ENCODE measurements at places on chromosomes 7 and 10. TPM values are rescaled to one million over a fixed set of nuclear protein-coding genes. Genes with fewer than 3 reads are reported as not detected.

DNA sequence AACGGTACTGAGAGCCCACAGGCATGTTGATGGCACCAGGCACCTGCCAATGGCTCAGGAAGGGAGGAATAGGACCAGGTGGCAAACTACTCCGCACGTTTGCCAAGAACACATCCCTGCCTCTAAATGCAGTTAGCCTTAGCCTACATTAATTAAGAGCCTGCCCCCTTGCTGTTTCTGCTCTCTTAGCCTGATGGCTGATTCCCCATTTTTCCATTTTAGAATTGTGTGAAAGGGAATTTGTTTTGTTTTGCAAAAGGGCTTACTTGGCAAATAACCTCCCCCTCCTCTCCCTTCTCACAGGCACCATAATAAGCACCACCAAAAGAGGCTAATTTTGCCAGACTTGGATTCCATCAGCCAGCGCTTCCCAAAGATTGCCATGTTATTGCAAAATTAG lies 1203.2 kb downstream of the SORCS3 start:
- 0 out of 2 replicates have a peak, but pooled peaks cover 4% of the 10 kb centered on the region for H3K36me3 ChIP-seq
- H3K4me1 ChIP-seq = peaks cover 54% of the 10 kb centered on the region
- no peaks in the 10 kb centered on the region for H3K27me3 ChIP-seq
- peak overlapping the region; percentile 67 for H3K27ac ChIP-seq
- no peak for DNase-seq

GRCh38 chr7:1228545-1229201 lies 4.0 kb upstream of the UNCX start:
- no peak for DNase-seq
- peaks cover 90% of the 10 kb centered on the region for H3K27me3 ChIP-seq
- peaks cover 49% of the 10 kb centered on the region for H3K4me1 ChIP-seq
- peak overlapping the region; percentile 45 for H3K4me3 ChIP-seq
- H3K36me3 ChIP-seq = no peaks in the 10 kb centered on the region

- no peak overlapping the region for H3K27ac ChIP-seq
- peaks cover 25% of the 10 kb centered on the region for H3K4me1 ChIP-seq
- no peak overlapping the region for H3K4me3 ChIP-seq
- H3K36me3 ChIP-seq = no peaks in the 10 kb centered on the region
- H3K27me3 ChIP-seq = peaks cover 41% of the 10 kb centered on the region
Measured at GRCh38 chr10:101114646-101115045, 16.5 kb upstream of the TLX1 start.

Gene TMEM176A
- total RNA-seq = 0.74 TPM

Gene PRRT4
- 1.5 TPM for total RNA-seq

- no peak overlapping the region for H3K4me3 ChIP-seq
- no peaks in the 10 kb centered on the region for H3K4me1 ChIP-seq
- H3K27ac ChIP-seq = no peak overlapping the region
- peaks cover 4% of the 10 kb centered on the region for H3K27me3 ChIP-seq
- no peak for DNase-seq
Measured at GRCh38 chr10:92712016-92712889, 22.5 kb downstream of the HHEX start.

DNA sequence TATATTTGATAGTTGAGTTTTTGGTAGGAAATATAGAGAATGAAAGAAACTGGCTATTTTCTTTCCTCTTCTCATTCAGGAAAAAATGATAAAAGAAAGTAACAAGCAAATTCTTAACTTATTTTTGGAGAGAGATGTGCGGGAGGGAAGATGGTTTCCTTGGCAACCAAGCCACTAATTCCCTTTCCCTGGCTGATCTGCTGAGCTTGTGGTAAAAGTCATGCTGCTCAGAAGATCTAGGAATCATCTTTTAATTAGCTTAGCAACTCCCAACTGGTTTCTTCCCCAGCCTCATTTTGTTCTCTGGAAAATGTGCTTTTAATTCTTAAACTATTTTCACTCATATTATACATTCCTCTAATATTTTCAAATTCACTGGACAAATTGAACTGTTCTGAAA lies 11.8 kb downstream of the UROS start:
- peaks cover 35% of the 10 kb centered on the region for H3K36me3 ChIP-seq
- H3K27ac ChIP-seq = no peak overlapping the region
- no peaks in the 10 kb centered on the region for H3K4me1 ChIP-seq
- no peak for DNase-seq

Measured in WTC11 (cell line).